ENCODE measurements at places on chromosomes 2 and 18. TPM values are rescaled to one million over a fixed set of nuclear protein-coding genes. Genes with fewer than 3 reads are reported as not detected.

DNA sequence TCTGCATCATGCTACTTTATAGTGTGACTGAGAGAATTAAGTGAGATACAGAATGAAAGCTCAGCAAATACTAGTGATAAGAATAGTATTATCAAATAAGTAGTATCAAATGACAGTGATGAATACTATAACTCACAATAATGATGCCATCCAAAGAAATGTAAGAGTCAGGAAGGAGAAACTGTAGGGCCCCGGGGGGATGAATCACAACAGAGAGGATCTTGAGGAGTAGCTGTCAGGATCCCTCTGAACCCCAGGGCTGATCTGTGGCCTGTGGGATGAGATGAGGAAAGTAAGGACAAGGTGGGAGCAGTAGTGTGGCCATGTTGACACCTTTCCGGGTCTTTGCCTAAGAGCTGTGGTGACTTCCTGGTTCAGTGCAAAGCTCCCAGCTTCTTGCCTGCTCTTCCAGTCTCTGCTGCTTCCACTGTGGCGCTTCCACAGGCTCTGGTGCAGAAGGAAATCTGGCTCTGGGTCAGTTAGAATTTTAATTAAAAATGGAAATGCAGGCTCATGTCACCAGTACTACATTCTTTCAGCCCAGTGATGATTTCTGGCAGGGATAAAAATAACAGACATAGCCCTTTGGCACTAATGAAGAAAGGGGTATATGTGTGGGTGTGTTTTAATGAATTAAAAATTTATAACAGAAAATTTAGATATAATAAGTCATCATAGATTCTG is 166.9 kb downstream of the MYO3B start:
- no peak for DNase-seq

DNA sequence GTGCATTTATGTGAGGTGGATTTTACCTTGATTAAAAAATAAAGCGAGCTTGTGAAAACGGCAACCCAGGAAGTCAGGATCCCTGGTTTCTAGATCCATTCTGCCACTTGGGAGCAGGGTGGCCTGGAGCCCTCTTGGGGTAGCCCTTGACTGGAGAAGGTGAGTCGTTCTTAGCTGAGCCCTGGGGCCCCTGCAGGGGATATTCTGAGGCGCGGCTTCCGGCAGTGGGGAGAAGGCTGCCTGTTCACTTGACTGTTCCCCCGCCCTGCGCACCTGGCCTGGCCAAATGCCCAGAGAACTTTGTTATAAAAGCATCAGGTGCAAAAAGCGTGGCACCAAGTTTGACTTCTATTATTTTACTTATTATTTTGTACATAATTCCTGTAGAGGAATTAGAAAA is 221.9 kb downstream of the DYSF start:
- DNase-seq, result no peak

DNA sequence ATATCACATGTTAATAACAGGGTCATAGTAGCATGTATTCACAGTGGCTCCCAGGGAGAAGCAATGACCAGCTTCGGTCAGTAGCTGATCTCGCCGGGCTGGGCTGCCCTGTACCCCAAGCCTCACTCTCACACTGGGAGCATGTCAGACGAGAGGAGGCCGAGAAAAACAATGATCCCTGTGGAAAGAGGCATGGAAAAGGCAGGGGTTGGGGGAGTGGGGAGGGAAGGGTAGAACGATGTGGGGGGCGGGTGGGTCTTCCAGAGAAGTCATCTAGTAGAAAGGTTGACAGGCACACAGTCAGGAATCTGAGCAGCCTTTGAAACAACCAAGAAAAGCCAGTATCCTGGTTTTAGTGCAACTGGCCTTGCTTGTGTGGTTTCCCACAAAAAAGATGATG is 25.4 kb downstream of the TGFA start:
- no peak for DNase-seq

Gene FOXI3
- 0.14 TPM for total RNA-seq

- DNase-seq, result no peak
Measured at GRCh38 chr18:54947091-54947490, 12.2 kb downstream of the CCDC68 start.

- no peak for DNase-seq
Measured at GRCh38 chr18:75276818-75277609, 66.4 kb downstream of the TSHZ1 start.

GRCh38 chr2:176814274-176814673 is 398.3 kb upstream of the HNRNPA3 start:
- DNase-seq, result no peak

DNA sequence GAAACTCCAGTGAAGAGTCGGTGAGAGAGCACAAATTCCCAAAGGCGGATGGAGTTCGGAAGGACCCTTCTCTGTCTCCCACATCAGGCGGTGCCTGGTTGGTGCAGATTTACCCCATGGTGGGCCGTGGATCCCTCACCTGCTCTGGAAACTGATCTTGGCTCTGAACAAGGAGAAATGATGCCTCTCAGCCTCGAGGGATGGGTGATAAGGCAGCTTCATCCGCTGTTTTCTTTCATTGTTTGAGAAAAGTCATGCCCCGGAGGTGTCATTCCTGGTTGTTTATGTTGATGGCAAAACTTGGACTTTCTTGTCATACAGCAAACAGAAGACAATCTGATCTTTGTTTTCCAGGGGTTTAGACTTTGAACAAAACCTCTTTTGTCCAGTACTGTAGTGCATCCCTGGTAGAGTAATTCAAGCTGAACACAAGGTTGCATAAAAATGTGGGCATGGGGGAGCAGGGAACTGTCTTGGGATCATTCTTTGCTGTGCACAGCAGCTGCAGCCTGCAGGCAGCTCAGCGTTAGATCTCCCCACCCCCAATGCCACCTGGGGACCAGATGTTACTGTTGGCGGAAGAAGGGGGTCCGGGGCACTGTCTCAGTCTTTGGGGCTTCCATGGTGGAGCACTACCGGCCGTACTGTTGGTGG is 81.3 kb downstream of the NFATC1 start:
- DNase-seq, result no peak

DNA sequence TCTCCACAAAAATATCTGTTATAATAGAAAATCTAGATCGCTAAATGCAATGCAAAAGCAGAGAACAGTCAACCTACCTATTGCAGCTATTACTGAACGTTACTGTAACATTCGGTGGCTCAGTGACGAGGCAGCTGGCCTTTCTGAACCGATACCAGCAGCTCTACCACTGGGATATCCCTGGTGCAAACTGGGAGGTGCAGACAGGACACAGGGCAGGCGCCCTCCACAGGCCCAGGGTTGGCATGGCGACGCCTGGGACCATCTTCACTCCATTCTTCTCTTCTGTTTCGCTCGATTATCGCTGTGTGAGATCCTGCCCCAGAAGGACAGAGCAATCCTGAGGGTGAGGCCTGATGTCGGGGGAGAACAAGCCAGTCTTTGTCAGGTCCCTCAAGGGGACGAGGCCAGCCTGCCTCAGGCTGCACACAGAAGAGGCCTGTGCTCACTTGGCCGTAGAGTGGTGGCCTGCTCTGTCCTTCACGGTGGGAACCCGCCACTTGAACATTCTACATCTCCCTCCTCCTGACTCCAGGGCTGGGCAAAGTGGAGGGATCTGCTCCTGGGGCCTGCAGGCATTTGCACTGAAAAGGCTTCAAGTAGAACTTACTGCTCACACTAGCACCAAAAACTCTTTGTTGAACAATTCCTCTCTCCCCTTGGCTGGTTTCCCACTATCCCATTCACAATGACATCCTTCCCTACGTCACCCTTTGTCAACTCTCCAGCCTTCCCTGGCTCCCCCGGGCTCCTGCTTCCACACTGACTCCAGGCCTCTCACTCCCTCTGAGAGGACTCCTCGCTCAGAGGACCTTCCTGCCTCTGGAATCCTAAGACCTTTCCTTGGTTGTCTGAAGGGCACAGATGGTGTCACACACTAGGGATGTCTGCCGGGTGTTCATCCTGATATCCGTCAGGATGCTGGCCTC is 49.7 kb downstream of the CYRIA start:
- peak; percentile 27 for DNase-seq

GRCh38 chr18:36128530-36128870 is 640 bp downstream of the SLC39A6 start:
- no peak for DNase-seq

- no peak for DNase-seq
Measured at GRCh38 chr18:62827397-62827796, 112.1 kb downstream of the PHLPP1 start.

Gene EGR4
- total RNA-seq, result not detected

- no peak for DNase-seq
Measured at GRCh38 chr18:48557640-48558174, 18.9 kb downstream of the CTIF start.

Gene ADCY3
- total RNA-seq, result 104 TPM

DNA sequence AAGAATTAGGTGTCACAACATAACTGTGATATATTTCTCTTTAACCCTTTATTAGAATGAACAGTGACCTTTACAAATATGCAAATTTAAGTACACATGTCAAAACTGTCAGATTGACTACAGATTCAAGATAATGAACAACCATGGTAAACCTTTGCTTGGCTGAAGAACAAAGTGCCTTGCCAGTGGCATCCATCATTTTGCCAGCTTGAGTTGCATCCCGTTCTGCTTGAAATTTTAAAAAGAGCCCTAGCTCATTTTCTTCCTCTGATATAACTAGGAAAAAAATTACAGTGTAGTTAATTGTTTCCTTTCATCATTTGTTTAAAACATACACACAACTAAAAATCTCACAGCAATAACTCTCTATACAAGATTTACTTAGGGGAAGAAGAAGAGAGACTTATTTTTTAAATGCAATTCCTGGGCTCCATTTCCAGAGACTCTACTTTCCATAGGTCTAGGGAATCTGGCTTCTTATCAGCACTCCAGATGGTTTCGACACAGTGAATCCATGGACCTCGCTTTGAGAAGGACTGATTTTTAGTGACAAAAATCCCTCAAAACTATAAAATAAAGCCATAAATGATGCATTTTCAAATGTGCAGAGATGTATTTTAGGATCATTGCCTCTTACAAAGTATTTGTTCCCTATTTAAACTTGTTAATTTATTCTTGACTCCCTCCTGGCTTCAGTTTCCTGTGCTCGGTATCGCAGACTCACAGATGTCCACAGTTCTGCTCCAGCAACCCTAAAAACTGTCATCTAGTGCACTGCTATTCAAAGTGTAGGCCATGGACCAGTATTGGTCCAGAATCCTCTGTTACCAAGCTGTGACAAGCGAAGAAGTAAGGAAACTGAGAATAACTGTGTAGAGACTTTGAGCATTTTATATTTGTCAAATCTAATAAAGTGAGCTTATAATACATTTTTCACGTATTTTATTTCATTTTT is 50.1 kb downstream of the ICA1L start:
- DNase-seq, result no peak

- DNase-seq, result no peak
Measured at GRCh38 chr2:241309684-241310117, 5.8 kb downstream of the HDLBP start.

Gene MDH1B
- 3.2 TPM for total RNA-seq

Data from uterus (tissue), 4 donors.